Sciatic nerve (tissue), 2 donors: ENCODE measurements at places on chromosomes 12 and 14. TPM values are rescaled to one million over a fixed set of nuclear protein-coding genes. Genes with fewer than 3 reads are reported as not detected.

DNA sequence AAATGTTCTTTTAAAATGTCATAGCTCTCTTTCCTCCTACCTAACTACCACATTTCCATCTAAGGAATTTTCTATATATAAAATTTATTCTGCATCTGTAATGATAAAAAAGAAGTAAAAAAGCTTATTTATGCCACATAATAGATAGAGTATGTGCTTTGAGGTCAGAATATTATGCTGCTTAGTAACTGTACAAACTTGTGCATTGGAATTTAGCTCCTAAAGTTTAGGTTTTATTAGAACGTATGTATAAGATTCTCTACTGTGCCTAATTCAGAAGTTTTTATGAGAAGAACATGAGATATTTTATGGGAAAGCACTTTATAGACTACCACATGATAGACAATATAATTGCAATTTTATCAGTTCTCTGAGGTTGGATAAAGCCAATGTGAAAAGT, 384.6 kb downstream of the SLC16A7 start:
- DNase-seq = no peak

DNA sequence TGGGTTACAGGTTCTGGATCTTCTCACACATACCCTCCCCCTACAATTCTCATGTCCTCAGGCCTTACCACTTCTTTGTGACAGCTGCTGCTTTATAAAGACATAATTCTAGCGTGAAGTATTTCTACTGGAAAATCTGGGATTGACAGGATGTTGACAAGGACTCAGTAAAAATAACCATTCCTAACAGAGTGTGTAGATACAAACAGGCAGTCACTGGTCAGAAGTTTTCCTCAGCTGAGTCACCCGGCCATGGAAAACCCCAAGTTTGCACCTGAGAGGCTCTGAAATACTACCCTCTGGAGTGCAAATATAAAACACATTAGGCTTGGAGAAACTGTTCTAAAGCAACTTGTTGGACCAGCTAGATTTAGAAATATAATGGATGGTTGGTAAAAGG, 54.4 kb downstream of the SPPL3 start:
- no peak for DNase-seq

DNA sequence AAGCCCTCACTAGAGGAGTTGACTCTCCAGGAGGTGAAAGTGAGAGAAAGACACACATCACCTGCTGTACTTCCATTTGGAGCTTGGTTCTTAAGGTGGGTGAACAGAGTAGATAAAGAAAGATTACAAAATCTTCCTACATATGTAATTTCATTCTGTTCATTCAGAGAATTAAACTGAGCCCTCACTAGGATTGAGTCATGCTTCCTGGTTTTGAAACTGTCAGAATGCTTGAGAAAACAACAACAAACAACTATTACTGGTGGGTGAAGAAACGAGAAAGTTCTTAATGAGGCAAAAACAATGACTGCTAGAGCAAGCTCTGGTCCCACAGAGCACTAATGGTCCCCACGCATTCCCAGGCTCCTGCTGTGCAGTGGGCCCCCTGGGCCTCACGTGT, 841.7 kb downstream of the VRK1 start:
- DNase-seq = no peak

IKZF4 gene
- total RNA-seq = 13.7 TPM

DNA sequence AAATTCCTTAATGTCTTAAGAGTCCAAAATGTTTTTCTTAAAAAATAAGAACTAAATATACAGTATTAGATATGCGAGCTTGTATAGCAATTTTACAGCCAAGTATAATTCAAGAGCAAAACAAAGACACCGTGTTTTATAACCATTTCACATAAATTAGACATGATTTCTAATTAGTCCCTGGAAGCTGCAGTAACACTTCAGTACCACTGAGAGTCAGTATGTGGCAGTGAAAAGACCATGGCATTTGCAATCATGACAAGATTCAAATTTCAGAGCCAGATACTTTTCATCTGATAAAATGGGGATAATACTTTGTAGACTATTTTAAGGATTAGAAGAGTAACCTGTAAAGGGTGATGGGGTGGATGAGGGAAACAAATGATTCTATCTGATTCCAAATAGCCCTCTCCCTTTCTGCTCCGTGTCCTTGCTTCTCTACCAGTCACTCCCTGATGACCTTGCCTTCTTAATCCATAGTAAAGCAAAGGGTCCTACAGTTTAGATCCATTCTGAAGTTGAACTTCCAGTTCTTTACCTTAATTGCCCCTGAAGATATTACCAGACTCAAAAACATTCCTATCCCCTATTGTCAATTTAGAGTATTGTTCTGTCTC, 145.4 kb upstream of the ABCD2 start:
- DNase-seq = no peak

GRCh38 chr12:115109863-115110262, 425.9 kb upstream of the TBX3 start:
- no peak for DNase-seq

DIO2 gene
- 2.4 TPM for total RNA-seq

KRT79 gene
- not detected for total RNA-seq

SLC35F4 gene
- not detected for total RNA-seq

GRCh38 chr14:57729208-57730187, 136.4 kb downstream of the SLC35F4 start:
- no peak for DNase-seq

GRCh38 chr12:29754235-29755189, 29.2 kb downstream of the TMTC1 start:
- DNase-seq = no peak
